ENCODE measurements at places on chromosomes 12 and 14.

- DNase-seq = no peak
These were observed 28.0 kb downstream of the ITGA7 start for GRCh38 chr12:55679691-55680090.

DNA sequence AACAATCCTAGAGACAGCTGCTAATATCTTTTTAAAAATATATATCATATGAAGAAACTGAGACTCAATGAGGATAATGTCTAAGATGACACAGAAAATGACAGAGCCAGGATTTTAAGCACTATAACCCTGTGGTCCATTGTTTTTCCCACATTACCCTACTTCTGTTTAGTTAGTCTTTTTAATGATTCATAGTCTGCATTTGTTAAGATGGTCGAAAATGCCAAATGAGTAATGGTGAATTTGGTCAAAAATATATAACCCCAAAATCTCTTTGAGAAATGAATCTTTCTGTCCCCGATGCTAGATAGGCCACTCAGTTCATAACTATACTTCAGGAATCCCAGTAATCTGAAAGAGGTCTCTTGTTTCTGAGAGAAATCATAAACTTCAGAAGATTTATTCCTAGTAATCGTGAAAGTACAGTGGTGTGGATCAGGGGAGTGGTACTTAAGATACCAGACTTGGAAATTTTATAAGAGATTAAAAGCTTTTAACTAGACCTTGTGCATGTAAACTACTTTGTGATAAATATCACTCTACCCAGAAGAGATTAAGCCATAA, 10.8 kb downstream of the RTRAF start:
- no peak for DNase-seq

DNA sequence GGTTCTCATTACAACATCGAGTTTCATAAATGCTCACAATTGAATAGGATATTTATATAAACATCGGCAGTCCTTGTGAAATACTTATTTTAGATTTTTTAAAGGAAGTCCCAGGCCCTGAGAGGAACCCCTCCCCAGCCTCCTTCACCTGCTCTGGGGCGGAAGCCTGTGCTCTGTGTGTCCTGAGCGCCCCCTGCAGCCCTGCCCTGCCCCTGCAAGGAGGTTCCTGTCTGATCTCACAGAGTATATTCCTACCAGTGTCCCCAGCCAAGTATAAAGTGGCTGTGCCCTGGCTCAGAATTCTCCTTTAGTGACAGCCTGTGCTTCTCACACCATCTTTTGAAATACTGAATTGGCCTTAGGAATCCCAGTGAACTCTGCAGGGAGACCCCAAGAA, 659.5 kb downstream of the TMEM121 start:
- DNase-seq = no peak

GRCh38 chr14:100898935-100899883, 4.3 kb downstream of the RTL1 start:
- no peak for DNase-seq

GRCh38 chr12:121110211-121110940, 22.3 kb upstream of the P2RX7 start:
- DNase-seq = peak; percentile 78

DNA sequence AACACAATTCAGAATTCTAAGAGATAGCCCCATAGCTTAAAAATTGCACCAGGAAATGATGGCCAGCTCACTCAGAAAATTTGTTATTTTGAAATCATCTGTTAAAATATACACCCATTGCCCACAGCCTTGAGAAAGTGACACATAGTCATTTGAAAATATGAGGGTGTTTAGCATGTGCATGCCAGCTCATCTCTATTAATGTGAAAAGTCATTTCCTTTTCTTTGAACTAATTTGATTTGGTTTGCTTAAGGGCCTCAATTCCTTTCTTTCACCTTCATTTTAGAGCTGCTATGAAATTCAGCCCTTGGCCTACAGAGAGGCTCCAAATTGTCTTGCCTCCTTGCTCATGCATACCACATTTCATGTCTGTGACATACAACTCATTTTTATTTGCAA, 241.4 kb downstream of the PHLDA1 start:
- DNase-seq = no peak

- DNase-seq = no peak
These were observed 2.0 kb upstream of the HOXC10 start for GRCh38 chr12:53982648-53983567.

DNA sequence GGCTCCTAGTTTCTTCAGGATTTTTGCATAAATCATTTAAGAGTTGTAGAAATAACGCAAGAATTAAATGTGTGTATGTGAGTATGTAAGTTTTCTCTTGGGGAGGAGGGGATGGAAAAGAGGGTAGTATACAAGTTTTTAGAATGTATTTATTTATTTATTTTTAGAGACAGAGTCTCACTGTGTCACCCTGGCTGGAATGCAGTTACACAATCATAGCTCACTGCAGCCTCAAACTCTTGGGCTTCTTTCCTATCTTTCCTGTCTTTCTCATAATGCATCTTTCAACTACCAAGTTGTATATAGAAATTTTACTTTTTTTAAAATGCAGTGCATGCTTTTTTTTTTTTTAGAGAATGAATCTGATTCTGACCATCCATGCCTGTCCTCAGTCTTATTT, 269.0 kb upstream of the GARIN2 start:
- no peak for DNase-seq

- no peak for DNase-seq
These were observed 1043.2 kb upstream of the TMEM132C start for GRCh38 chr12:127223731-127224130.

DNA sequence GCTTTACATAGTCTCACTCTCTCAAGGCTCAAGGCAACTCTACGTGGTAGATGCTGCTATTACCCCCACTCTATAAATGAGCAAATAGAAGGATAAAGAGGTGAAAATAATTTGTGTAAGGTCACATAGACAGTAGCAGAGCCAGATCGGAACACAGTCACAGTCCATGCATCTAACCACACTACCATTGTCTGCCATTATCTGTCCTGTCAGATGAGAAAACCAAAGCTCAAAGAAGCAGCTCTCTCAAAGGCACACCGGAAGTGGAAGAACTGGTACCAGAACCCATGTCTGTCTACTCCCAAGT, 134.4 kb upstream of the NUDT4 start:
- peak; percentile 81 for DNase-seq

DNA sequence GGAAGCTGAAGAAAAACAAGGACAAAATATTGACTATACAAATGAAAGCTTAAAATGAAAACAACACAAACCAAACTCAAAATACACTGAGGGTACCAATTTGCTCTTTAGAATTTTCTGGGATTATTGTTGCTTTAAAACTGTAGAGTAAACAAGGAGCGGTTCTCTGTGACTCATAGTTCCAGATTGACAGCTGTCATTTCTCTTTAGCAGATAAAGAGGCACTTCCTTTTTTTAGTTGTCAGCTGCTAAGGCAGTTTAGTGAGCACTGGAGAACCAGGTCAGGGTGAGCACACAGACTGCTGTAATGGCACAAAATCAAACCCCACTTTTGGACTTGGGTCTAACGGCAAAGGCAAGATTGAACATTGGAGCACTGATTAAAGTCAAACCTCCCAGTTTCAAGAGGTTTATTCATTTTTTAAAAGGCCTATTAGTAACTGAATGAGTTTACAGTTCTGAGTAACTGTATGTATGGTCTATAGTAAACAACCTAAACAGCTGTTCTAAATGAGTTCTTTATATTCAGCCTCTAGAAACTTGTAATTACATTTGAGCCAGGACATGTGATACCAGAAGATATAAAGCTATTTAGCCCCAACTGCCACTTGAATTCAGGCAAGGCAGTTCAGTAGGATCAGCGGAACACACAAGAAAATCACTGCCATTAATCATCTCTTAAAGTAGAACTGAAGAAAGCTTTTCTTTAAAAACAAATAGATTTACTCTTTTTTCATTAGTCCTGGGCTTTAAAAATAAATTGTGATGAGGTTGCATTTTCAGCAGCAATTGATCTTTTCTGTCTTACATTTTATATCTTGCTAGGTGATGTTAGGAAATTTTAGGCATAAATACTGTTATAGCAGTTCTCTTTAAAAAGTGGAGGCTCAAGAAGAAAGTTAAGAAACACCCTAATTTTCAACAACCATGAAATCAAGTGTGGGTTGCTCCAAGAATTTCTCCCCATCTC, 71.7 kb upstream of the PRICKLE1 start:
- DNase-seq = no peak

DNA sequence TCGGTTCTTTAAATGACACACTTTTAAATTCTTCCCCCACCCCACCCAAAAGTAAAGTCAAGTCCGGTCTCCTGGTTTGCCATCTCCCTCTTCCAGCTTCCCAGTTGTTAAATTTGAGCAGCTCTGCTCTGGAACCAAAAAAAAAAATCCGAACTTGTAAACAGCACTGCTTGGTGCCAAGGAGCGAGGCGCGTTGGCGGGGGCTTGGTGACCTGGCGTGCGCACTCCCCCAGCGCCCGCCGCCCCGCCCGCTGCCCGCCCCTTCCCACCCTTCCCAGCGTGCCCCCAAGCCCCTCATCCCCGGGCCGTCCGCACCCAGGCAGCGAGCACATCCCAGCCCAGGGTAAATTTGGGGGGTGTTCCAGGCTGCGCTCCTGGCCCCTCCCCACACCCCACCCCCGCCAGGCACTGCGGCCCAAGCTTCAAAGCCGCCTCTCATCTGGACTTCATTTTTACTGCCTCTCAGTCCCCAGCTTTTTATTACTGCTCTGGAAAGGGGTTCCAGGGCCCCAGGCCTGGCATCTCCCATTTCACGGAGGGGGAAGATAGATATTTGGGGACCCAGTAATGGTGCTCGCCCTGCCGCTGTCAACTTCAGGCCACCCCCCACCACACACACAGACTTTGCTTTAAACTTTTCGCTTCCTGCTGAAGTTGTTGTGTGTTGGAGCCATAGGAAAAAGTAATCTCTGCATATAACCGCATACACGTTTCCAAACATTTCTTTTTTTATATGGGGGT, 11.7 kb upstream of the ITGB7 start:
- no peak for DNase-seq

- DNase-seq = no peak
These were observed 189.6 kb downstream of the PRKD1 start for GRCh38 chr14:29738056-29738455.

GRCh38 chr14:24258548-24259265, 4.3 kb downstream of the TGM1 start:
- DNase-seq = no peak

DNA sequence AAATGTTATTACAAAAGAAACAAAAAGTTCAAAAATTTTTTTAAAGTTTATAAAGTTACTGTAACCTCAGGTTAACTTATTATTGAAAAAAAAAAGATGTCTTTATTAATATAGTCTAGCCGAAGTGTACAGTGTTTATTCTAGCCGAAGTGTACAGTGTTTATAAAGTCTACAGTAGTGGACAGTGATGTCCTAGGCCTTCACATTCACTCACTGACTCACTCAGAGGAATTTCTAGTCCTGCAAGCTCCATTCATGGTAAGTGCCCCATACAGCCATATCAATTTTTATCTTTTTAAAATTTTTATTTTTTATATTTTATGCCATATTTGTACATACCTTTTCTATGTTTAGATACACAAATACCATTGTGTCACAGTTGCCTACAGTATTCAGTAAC, 10.4 kb downstream of the ATG2B start:
- no peak for DNase-seq

GRCh38 chr12:58487255-58487654, 433.0 kb downstream of the LRIG3 start:
- no peak for DNase-seq

- no peak for DNase-seq
These were observed 791.0 kb downstream of the TMTC2 start for GRCh38 chr12:83477696-83478095.

DNA sequence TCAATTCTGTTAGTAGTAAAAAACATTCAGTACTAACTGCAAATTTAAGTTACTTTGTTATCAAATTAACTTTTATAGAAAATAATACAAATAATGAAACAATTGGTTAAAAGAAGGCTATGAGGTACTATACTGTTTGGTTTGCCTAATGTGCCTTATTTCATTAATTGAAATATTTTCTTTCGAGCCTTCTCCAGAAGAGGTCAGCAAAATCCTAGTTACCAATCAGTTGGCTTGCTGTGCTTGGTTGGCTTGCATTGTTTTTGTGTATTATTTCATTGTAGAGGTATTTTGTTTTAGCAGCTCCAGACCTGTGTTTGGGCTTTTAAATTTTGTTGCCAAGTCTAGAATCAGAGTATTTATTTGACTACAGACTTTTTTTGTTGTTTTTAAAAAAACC, 68.5 kb downstream of the AEBP2 start:
- no peak for DNase-seq

GRCh38 chr14:64821651-64822050, 58.1 kb downstream of the SPTB start:
- DNase-seq = no peak

DNA sequence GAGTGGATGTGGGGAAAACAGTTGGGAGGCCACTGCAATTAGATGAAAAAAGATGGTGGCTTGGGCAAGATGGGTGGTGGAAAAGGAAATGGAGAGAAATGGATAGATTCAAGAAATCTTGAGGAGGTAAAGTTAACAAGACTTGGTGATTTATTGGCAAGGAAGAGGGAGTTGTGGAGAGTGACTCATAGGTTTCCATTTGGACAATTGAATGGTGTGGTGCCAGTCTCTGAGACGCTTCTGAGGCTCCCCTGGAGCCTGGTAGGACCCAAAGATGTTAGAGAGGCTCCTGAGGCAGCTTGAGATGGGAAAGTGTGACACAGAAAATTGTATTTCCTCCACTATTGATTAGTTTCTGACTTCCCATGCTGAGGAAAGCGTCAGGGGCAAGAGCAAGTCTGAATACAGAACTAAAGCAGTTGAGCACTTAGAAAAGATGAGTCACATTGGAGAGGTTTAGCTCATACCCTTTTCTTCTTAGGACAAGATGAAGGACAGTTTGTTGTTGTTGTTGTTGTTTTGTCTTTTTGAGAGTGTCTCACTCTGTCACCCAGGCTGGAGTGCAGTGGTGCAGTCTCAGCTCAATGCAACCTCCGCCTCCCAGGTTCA, 4.5 kb downstream of the PRPF40B start:
- DNase-seq = no peak

GRCh38 chr12:131133015-131133905, 179.6 kb downstream of the ADGRD1 start:
- no peak for DNase-seq

- no peak for DNase-seq
These were observed 812.8 kb downstream of the C12orf50 start for GRCh38 chr12:87216436-87216835.

- no peak for DNase-seq
These were observed 74.8 kb upstream of the FOXN3 start for GRCh38 chr14:89491711-89492381.

DNA sequence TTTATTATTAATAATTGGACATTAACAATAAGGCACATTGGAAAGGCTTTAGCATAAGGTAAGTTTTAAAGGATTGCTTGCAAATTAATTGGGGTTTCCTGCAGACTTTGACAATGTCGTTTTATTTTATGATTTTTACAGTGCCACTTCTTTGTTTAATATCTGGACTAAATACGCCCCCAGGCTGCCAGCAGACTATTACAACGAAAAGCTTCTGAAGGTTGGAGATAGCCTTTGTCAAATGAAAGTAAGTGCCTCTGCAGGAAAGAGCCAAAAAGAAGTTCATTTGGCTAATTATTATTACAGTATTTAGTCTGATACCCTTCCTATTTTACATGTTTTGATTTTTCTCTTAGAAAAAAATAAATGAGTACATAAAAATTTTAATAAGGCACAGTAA, 11.3 kb downstream of the CFAP54 start:
- DNase-seq = no peak

GRCh38 chr12:23694307-23694706, 255.2 kb downstream of the SOX5 start:
- no peak for DNase-seq

GRCh38 chr14:93788543-93789227, 400 bp upstream of the PRIMA1 start:
- DNase-seq = no peak
